ENCODE measurements at places on chromosomes 11 and 22.

DNA sequence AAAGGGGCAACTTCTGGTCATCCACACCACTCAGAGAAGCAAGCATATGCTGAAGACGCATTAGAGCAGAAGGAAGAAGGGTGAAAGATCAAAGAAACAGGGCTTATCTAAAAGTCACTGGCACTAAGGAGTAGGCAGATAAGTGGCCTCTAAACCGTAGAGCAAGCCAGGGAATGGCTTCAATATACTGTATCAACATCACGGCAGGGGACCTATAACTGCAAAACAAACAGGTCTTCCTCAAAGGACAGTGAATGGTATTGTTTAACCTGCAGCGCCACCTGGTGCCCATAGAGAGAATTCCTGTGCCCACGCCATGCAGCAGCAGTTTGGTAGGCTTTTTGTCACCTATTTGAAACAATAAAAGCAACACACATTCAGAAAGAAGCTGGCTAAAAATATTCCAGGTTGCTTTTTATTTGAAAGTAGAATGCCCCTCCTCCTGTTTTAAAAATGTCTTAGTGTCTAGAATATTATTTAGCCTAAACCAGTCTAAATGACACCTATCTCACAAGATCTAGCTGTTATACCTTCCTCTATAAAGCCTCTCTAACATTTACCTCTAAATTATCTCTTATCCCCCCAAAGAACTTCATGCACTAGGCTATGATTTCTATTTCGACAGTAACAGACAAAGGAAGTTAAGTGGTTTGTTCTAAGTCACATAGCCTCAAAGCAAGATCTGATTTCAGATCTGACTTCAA, 21.8 kb downstream of the SNX19 start:
- DNase-seq = peak; percentile 73

GRCh38 chr11:14012846-14013245, 50.3 kb downstream of the SPON1 start:
- DNase-seq = no peak

GRCh38 chr11:73507086-73507485, 90.8 kb downstream of the FAM168A start:
- no peak for DNase-seq

- no peak for DNase-seq
Measured at GRCh38 chr11:66051371-66051765, 796 bp upstream of the SF3B2 start.

- no peak for DNase-seq
Measured at GRCh38 chr11:70001246-70001645, 76.9 kb upstream of the ANO1 start.

GRCh38 chr11:85647078-85647477, 689 bp upstream of the TMEM126A start:
- no peak for DNase-seq

DNA sequence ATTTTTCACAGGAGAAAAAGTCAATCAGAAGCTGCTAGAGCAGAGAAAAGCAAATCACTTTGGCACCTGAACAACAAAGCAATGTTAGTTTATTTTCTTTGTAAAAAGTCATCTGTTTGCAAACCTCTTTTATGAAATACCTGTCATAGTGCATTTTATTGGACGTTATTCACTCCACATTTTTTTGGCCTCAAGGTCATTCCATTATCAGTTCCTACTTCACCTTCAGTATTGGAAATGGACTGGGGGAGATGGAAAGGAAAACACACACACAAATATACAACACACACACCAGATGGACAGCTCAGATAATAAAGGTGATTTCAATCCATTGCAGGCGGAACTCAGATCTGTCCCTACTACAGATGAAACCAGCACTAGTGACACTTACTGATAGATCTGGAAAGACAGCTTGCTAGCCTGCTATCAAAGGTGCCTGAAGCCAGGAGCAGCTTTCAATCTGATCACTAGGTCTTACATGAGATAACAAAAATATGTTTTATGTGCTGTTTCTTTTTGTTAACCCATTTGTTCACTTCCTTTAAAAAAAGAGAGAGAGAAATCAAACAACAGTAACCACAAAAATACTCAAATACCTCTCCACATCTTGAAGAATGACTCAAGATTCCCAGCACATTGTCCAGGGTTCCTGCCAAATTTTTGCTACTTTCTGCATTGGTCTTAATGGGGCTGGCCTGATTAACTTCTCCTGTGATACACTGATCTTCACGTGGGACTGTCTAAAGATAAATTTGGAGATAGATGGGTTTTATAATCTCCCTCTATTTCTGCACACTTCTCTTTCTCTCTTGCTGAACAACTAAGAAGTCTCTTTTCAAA, 844.3 kb upstream of the TENM4 start:
- no peak for DNase-seq

DNA sequence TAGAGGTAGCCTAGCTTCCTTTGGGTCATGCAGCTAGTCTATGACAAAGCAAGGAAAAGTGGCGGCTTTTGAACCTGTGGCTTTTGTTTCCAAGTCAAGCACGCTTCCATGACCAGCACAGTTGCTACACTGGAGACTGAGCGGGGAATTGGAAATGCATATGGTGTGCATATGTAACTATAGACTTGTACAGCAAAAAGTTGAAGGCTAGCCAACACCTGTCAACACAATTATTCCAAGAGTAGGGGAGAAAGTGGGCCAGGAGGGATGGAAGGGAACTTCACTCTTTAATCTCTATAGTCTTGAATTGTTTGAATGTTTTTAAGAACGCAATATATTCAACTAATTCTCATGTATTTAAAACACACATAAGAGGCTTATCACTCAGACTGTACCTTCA, 218.5 kb upstream of the CADM1 start:
- no peak for DNase-seq

DNA sequence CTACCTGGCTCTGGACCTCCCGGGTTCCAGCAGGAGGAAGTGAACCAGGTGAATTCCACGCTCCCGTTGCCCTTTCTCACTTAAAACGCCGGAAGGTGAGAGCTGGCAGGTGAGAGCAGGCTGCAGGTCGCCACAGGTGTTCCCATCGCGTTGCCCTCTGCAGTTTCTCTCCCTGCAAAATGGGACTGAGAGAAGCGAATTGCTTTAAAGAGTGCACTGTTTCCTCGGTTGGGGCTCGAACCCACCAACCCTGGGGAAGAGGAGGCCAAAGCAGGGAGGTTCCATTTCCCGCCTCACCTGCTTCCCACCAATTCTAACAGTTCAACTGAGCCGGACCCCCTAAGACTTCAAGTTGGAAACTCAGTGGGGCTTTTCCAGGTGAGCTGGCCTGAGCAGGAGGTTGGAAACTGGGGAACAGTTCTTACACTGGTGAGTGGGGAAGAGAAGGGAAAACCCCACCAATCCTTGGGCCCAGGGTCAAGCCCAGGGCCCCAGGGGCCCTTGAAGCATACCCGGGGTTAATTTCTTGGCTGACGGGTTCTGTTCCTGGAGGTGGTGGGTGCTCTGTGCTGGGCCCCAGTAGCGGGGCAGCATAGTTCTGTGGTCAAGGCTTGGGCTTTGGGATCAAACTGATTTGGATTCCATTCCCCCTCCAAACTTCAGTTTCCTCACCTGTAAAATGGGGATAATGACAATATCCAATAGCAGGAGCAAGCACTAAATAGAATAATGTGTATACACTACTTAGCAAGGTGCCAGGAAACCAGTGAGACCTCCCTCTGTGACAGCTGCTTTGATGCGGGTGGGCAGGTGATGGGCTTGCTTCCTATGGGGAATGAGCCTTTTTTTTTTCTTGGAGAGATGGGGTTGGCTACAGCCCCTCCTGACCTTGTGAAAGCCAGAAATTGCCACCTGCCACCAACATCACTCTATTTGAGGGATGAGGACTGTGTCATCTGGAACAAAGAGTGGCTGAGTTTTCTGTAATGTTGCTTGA, 788 bp downstream of the CD82 start:
- no peak for DNase-seq

DNA sequence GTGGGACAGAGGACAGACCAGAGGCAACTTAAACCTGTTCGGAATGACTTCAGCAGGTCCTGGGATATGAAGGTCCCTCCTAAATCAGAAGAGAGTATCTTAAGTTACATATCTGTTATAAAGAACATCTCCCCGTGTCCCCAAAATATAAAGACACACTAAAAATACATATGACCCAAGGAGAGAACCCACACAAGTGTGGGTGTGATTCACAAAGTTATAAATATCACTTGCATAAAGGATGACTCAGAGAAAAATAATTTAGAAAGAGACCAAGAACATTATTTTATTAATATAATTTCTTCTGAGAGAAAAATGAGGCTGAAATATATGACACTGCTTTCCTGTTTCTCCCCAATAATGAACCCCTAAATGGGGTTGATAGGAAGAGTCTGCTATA, 14.2 kb downstream of the OR5B21 start:
- no peak for DNase-seq

- peak; percentile 14 for DNase-seq
Measured at GRCh38 chr11:1150116-1150515, 7.6 kb upstream of the MUC5AC start.

- no peak for DNase-seq
Measured at GRCh38 chr22:23094260-23094659, 23.9 kb downstream of the GNAZ start.

GRCh38 chr11:73528483-73529203, 69.3 kb downstream of the FAM168A start:
- no peak for DNase-seq

- no peak for DNase-seq
Measured at GRCh38 chr22:38861170-38861876, 10.7 kb downstream of the CBX6 start.

GRCh38 chr11:1570896-1571759, 943 bp downstream of the DUSP8 start:
- peak; percentile 31 for DNase-seq

GRCh38 chr11:132972565-132972964, 559.7 kb downstream of the OPCML start:
- DNase-seq = no peak

- peak; percentile 39 for DNase-seq
Measured at GRCh38 chr11:108697872-108698473, 33.1 kb downstream of the DDX10 start.

DNA sequence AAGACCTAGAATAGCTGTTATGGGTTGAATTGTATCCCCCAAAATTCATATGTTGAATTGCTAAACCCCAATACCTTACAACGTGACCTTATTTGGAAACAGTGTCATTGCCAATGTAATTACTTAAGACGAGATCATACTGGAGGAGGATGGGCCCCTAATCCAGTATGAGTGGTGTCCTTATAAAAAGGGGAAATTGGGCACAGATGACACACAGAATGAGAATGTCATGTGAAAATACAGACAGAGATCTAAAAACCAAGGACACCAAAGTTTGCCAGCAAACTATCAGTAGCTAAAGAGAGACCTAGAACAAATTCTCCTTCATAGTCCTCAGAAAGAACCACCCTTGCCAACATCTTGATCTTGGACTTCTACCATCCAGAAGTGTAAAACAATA, 127.7 kb downstream of the ATXN10 start:
- DNase-seq = no peak

GRCh38 chr11:2914455-2915195, 14.6 kb downstream of the PHLDA2 start:
- no peak for DNase-seq

GRCh38 chr11:23311986-23312940, 452.0 kb upstream of the CCDC179 start:
- DNase-seq = no peak

- DNase-seq = no peak
Measured at GRCh38 chr11:8386134-8386864, 122.6 kb upstream of the LMO1 start.

- DNase-seq = no peak
Measured at GRCh38 chr22:19412478-19412877, 19.1 kb downstream of the HIRA start.

DNA sequence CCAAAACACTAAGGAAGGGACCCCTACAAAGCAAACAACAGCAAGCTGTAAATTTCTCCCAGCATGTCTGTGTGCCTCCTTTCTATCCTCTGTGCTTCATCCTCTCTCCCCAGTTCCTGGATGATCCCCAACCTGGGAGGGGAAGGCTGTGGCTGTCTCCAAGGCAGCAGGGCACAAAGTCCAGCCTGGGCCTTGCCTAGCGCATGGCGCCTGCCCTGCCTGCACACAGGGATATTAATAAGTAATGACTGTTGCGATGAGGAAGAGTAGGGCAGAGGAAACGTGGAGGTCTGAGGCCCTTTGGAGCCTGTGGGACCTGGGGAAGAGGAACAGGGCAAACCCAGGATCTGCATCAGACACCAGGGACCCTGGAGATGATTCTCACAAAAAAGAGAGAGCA, 2.0 kb downstream of the USH1C start:
- DNase-seq = peak; percentile 88

DNA sequence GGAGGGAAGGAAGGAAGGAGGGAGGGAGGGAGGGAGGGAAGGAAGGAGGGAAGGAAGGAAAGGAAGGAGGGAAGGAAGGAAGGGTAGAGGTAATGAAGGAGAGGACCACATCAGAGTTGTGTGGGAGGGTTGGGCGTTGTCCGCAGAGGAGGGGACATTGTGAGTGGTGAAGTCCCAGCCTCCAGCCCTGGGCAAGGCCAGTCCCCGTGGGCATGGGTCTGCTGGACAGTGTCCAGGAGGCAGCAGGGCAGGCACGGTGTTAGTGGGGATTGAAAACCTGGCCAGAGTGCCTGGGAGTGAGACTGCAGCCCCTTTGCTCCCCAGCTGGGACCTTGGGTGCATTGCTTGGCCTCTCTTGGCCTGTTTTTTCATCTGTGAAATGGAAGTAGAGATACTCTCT, 1462.3 kb downstream of the BRD1 start:
- no peak for DNase-seq

DNA sequence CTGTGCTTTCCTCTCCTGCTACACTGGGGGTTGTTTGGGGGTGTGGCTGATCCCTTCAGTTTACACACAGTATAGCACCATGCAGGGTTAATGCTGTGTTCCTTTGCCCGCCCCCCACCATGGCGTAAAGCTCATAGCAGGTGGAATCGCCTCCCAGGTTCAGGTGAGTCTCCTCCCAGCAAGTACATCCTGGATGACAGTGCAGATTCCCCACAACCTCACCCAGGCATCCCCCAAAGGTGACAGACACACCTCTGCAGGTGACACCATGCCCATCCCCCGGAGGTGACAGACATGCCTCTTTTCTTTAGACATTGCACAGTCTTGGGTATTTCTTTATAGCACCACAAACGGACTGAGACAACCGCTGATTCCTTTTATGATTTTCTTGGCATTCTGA, 343.7 kb downstream of the BRD1 start:
- DNase-seq = no peak

DNA sequence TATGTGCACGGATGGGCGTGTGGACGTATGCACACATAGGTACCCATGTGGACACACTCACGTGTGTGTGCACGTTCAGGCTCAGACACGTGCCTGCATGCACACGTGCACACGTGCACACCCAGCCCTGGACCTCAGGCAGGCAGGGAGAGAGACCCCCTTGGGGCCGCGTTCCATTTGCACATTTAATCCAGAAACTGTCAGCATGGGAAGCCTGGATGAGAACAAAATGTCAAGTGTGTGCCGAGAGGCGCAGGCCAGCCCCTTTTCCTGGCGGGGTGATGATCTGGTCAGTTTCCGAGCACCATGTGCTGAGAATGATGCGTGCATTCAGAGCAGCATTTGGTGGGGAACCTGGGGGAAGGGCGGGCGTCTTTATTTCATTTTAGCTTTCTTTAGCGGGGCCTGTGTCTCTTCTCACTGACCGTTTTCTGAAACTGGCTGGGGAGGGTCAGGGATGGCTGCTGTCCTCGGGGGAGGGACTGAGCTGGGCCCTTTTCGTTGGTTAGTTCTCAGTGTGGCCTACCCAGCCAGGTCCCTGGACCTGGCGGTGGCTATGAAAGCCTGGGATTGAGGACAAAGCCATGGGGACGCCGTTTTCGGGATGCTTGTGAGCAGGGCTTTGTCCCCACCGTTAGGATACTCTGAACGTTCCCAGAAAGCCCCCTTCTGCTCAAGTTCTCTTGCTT, 96.3 kb downstream of the KCNQ1 start:
- DNase-seq = no peak

GRCh38 chr11:45772986-45773785, 31.8 kb upstream of the SLC35C1 start:
- DNase-seq = no peak
